Epithelial cell of prostate (primary cell): ENCODE measurements at places on chromosomes 1 and 21.

DNA sequence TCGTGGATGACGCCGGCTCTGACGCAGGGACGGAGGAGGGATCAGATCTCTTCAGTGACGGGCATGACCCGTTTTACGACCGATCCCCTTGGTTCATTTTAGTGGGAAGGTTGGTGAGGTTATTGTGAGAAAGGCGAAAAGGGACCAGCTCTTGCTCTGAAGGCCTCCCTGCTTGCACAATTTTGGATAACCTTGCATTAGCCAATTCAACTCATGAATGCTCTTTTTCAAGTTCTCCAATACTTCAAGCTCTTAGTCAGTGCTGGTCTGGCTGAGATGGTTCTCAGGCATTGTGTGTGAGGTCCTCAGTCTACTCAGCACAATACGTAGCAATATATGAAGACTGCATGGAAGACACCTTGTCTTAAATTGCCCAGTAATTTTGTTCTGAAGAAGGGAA is 72.6 kb upstream of the PGD start:
- no peak for DNase-seq

DNA sequence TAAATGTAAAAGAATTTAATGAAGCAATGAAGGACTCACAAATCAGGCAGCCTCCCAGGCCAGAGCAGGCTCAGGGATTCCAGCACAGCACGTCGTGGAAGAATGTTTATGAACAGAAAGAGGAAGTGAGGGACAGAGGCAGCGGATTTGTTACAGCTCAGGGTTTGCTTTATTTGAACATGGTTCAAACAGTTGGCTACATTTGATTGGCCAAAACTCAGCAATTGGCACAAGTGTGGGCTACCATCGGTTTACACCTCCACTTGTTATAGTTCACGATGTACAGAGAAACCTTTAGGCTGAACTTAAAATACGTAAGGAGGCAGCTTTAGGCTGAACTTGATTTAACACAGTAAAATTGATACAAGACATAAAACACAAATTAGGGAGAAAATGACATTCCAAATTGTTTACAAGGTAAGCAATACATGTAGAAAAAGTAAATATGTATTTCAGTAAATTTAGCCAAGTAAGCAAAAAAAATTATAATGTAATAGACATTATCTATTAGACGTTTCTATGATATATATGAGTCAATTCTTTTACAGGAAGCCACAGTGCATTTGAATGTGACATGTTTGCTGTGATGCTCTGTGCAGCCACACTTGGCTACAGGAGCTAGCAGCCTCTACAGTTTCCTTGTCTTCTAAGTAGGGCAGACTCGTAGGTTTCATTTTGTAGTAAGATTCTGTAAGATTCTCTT is 126.5 kb downstream of the ADSS2 start:
- DNase-seq: no peak

- DNase-seq: no peak
Measured at GRCh38 chr1:76868916-76869315, 1.6 kb downstream of the ST6GALNAC5 start.

DNA sequence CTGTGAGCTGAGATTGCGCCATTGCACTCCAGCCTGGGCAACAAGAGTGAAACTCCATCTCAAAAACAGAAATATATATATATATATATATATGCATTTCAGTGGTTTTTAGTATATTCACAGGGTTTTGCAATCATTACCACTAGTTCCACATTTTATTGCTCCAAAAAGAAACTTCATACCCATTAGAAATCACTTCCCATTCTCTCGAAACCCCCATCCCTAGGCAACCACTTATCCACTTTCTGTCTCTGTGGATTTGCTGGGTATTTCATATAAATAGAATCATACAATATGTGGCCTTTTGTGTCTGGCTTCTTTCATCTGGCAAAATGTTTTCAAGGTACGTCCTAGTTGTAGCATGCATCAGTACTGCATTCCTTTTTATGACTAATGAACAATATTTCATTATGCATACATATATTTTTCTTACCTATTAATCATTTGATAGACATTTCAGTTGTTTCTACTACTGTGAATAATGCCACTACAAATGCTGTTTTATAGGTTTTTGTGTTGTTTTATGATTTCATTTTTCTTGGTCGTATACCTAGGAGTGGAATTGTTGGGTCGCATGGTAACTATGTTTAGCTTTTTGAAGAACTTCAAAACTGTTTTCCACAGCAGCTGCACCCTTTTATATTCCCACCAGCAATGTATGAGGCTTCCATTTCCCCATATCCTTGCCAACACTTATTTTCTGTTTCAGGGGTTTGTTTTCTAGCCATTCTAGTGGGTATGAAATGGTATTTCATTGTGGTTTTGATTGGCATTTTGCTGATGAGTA is 95.9 kb downstream of the PHTF1 start:
- peak; percentile 24 for DNase-seq

DNA sequence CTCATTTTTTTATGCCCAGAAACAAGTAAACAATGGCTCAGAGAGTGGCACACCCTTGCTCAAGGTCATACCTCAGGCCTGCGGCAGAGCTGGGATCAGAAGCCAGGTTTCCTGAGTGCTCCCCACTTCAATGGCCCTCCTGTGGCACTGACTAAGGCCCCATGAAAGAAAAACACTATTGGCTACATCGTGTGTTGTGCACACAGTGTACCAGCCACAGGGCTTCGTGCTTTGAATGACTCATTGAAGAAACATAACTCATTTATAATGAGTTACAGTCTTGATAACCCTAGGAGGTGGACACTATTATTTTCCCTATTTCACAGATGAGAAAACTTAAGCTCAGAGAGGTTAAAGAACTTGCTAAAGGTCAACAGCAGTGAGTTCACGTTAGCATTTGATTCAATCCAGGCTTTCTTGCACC is 91.2 kb downstream of the TRABD2B start:
- peak; percentile 34 for DNase-seq

DNA sequence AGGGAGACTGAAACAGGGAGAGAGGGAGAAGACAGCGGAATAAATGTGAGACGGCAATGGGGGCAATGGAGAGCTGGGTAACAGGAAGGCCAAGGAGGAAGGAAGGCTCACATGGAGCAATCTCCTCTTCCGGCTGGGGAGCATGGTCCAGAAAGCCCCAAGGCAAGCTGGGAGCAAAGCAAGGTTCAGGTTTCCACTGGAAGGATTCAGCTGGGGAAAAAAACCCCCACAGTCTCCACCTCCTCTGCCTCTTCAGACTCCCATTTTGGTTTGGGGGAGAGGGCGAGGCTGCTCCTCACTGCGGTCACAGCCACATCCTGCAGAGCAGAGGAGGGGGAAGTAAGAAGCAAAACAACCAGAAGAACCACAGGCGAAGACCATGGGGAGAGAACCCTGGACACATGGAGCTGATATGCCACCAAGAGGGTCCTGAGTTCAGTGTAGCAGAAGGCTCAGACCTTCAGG is 650 bp downstream of the TNFAIP8L2 start:
- DNase-seq: no peak

GRCh38 chr1:216205176-216205575 is 218.1 kb downstream of the USH2A start:
- DNase-seq: no peak

DNA sequence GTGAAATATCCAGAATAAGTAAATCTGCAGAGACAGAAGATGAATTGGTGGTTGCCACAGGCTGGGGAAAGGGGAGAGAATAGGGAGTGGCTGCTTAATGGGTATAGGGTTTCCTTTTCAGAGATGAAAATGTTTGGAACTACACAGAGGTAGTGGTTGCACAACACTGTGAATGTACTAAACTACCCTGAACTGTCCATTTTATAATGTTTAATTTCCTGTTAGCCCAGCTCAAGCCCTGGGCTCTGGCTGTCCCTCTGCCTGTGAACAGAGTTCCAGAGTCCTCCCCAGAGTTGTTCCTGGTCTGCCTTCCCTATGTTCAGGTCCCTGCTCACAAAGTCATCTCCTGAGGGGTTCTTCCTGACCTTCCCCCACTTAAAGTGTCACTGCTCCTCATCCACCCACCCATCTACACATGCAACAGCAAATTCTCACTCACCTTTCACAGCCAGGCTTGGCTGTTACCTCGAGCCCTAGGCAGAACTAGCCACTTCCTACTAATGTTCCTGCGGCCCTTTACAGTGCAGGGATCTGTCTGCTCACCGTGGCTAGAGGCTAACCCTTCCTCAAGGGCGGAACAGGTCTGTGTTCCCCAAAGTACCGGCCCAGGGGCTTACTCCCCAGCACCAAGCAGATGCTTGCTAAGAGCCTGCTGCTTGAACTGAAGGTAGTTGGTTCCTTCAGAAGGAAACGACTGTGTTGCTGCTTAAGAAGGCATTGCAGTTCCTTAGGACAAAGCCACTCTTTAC is 22.4 kb downstream of the DHCR24 start:
- no peak for DNase-seq

GRCh38 chr1:170682169-170682568 is 18.2 kb downstream of the PRRX1 start:
- DNase-seq: no peak

- peak; percentile 86 for DNase-seq
Measured at GRCh38 chr1:159960721-159961381, 6.8 kb upstream of the SLAMF9 start.

- no peak for DNase-seq
Measured at GRCh38 chr1:205922806-205923205, 20.4 kb downstream of the SLC26A9 start.
